Activated CD4-positive, alpha-beta memory T cell treated with anti-CD3 and anti-CD28 coated beads for 36 hours (primary cell): ENCODE measurements at places on chromosomes 4 and X. TPM values are rescaled to one million over a fixed set of nuclear protein-coding genes. Genes with fewer than 3 reads are reported as not detected.

RTL3 gene
- total RNA-seq, result not detected

- no peak for DNase-seq
These were observed 65.5 kb upstream of the HGFAC start for GRCh38 chr4:3376266-3376665.

- no peak for DNase-seq
These were observed 230.9 kb upstream of the SFRP2 start for GRCh38 chr4:154019811-154020210.

SCML2 gene
- 2.3 TPM for total RNA-seq

SLC26A1 gene
- total RNA-seq, result not detected

DNA sequence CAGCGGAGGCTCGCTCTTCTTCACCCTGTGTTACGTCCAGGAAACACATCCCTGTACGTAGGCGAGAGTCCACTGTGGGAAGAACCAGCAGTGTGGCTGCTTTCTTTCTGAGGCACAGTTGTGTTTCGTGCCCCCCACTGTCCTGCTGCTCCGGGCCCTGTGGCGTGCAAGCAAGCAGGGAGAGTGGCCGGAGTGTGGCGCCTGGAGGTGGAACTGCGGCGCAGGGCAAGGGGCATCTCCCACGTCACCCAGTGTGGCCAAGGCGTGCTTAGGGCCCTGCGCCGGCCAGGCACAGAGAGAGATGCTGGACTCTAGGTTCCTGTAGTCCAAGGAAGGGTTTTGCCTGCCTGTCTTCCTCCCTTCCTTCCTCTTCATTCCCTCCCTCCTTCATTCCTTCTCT is 13.3 kb upstream of the PSAPL1 start:
- DNase-seq, result no peak

DNA sequence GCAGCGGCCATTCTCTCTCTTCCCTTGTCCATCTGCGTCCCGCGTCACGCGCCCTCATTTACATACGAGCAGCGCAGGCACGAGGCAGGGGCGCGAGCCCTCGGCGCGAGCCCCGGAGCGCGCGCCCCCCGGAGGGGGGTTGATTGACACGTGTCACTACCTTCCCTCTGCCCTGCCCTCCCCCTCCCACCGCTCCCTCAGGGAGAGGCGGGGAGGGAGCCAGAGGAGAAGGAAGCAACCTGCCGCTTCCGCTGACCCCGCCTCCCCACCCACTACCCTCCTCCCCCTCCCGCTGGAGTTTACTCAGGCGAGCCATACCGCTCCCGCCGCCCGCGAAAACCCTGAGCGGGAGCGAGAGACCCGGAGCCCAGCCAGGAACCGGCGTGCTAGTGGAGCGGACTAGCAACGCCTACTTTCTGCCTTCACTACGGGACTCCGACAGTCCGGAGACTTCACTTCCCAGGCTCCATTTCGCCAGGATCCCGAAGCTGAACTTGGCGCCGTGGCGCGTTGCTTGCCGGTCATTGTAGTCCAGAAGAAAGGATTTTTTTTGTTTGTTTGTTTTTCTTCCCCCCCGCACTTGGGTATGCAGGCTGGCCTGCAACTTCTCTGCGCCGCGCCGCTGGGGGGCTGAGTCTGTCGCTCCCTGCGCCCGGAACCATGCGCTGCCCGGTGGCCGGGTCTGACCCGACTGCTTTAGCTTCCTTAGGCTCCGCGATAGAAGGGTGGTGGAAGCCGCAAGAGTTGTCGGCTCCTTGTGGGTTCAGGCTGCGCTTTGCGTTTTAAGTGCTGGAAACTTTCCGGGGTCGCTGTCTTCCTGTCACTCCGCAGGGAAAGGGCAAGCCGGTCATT is at the start of gene LCORL:
LCORL (minus strand) TSS at position 36 of the 852 bp plus-strand sequence; CDS start at position 32, 4 bp downstream.
- DNase-seq, result peak; percentile 91

DNA sequence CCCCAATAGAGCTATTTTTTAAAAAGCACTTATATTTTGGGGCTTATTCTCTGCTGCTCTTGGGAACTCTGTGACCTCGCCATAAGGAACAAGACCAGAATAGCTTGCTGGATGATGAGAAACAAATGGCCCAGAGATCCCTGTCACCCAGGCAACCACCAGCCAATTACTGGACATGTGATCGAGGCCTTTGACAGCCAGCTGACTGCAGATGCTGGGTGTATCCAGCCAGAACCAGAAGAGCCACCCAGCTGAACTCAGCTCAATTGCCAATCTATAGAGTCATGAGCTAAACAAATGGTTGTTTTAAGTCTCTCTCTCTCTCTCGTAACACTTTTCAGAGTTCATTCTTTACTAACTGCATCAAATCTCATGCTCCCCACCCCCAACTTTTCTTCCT is 24.4 kb upstream of the CITED1 start:
- DNase-seq, result no peak

- no peak for DNase-seq
These were observed 38.1 kb upstream of the MSMO1 start for GRCh38 chr4:165289423-165289785.

SSX2 gene
- total RNA-seq, result not detected

DNA sequence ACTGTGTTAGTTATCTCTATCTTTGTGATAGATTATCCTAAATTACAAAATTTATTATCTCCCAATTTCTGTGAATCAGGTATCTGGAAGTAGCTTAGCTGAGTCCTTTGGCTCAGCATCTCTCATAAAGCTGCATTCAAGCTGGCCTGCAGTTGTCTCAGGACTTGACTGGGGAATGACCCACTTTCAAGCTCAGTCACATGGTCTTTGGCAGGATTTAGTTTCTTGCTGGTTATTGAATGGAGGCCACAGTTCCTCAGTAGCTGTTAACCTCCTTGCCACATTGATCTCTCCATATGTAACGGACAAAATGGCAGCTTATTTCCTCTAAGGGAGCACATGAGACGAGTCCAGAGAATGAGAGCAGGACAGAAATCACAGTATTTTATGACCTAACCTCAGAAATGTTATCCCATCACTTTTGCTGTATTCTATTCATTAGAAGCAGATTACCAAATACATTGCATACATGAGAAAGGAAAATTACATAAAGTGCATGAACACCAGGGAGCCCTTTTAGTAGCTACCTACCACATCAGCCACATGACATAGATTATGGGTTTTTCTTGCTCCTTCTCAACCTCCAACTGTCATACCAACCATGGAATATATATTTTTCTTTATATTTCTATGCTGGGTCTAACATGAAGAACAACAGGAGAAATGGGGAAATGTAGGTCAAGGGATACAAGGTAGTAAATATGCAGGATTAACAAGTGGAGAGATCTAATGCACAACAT is 730.1 kb downstream of the CCSER1 start:
- DNase-seq, result no peak

DNA sequence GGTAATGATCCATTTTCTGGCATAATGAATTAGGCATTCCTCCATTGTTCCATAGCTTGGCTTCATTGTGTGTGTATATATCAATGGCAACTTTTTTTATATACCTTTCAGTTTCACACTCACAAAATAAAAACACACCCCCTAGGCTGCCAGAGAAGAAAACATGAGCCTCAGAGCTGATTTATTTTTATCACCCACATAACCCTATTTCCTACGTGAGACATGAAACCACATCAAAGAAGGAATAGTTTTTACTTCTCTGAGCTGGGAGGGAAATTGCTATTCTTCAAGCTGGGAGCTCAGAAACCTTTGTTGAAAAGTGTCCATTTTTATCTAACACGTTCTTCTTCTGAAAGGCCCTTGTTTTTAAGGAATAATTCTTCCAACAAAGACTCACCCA is 126.7 kb upstream of the RAI2 start:
- DNase-seq, result no peak

DNA sequence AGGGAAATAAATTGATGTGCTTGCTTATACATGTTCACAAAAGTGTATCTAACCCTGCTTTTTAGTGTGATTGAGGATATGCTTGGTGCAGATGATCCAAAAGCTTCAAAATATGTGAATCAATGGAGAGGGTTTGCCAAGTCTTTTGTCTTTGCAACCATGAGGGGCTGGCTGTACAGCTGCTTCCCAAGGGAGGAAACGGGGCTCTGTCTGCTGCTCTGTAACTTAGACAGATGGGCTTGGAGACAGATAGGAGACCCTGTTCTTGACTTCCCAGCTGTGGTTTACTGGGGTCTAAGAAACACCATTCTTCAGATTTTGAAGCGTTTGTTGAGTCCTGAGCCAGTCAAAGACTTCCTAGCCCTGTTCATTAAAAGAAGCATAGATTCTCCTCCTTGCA is 152.3 kb downstream of the DCLK2 start:
- DNase-seq, result no peak

VGLL1 gene
- total RNA-seq, result not detected

PHOX2B gene
- total RNA-seq, result not detected

BGN gene
- total RNA-seq, result not detected

- no peak for DNase-seq
These were observed 670.0 kb upstream of the AMOT start for GRCh38 chrX:113510586-113510985.

DNA sequence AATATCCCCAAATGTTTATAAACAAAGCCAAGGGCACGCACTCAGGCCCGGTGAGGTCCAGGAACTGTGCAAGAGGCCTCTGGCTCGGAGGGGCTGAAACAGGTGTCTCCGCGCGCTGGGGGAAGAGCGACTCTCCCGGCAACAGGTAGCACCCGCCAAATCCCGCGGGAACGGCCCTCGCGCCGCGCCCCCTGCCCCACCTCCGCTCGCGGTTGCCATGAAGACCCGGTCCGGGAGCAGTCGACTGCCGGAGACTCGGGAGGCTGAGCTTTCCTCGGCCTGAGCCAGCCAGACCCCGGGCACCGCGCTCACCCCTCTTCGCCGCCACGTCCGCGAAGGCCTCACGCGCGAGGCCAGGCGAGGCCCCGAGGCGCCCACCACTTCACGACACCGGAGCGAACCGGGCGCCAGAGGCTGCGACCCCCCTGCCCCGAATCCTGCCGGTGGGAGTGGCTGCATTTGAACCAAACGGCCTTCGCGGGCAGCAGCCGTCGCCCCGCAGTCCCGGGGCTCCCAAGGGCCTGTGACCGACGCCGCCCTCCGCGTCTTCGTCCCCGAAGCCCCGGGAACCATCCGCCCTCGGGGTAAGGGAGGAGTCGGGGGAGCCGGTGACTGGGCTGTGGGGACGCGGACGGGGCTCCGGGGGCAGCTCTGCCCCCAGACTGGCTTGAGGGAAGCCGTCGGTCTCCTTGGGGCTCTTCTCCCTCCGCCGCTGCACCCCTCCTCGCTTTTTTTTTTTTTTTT is at the start of gene NSUN7:
NSUN7 (plus strand) TSS at position 239 of the 744 bp plus-strand sequence. CDS start 739 bp downstream, outside the sequence.
- peak; percentile 49 for DNase-seq

GRCh38 chrX:145190801-145191389 is 56.4 kb upstream of the SPANXN1 start:
- DNase-seq, result no peak

GRCh38 chrX:146615628-146616348 is 193.8 kb upstream of the CXorf51B start:
- DNase-seq, result no peak

DNA sequence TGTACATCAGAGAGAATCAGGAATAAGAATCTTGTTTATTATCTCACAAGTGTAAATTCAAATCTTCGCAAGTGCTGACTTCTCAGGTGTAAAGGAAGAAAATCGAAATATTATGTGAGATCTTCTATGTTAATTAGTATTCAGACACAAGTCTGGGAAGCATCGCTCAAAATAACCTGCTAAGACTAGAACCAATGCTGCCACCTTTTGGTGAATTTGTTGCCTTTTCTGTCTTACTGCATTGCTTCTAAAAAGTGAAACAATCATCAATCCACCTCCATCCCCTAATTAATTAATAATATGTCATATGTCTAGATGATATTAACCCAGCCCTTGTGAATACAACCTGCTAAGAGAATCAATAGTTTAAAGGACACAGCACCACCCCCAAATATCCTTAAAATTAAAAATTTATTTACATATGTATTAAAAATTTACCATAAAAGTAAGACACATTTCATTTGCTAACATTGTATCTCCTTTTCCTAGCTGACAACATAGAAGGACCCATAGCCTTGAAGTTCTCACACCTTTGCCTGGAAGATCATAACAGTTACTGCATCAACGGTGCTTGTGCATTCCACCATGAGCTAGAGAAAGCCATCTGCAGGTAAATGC is 3.5 kb downstream of the EPGN start:
- DNase-seq, result no peak

GRCh38 chr4:169245061-169245460 is 25.7 kb downstream of the SH3RF1 start:
- no peak for DNase-seq

GRCh38 chr4:138992676-138993075 is 22.9 kb upstream of the NOCT start:
- no peak for DNase-seq

- DNase-seq, result no peak
These were observed 46.5 kb downstream of the PHOX2B start for GRCh38 chr4:41701983-41702382.

CCDC160 gene
- not detected for total RNA-seq

DNA sequence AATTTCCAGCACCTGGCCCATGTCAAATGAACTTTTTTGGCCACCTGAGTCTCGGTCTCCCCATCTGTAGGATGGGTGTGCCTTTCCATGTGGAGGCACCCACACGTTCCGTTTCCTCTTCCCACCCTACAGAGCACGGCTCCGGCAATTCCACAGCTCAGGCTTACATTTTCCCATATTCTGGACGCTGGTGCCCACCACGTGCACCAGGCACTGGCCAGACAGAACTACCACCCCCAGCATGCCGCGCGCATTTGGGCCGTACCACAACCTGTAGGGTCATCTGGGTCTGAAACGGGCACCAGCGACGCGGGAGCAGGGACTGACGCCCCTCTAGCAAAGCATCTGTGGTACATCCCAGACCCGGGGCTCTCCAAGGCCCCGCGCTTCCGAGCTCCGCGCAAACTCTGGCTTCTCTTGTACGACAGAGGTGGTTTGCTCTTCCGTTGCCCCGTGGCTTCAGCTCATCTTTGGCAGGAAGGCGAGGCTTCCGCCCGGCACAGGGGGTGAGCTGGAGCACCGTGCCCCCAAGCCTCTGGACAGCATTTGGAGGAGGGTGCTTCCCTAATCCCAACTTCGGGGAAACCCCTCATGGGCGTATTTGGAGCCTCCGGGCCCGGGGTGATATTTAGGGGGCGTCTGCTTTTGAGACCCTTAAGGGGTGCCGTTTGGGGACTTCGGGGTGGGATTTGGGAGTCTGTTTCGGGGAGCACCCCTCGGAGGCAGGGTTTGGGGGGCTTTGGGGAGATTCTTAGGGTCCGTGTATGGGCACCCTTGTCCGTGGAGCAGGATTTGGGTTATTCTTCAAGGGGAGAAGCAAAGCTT is 3.0 kb upstream of the UBA1 start:
- peak; percentile 90 for DNase-seq

DNA sequence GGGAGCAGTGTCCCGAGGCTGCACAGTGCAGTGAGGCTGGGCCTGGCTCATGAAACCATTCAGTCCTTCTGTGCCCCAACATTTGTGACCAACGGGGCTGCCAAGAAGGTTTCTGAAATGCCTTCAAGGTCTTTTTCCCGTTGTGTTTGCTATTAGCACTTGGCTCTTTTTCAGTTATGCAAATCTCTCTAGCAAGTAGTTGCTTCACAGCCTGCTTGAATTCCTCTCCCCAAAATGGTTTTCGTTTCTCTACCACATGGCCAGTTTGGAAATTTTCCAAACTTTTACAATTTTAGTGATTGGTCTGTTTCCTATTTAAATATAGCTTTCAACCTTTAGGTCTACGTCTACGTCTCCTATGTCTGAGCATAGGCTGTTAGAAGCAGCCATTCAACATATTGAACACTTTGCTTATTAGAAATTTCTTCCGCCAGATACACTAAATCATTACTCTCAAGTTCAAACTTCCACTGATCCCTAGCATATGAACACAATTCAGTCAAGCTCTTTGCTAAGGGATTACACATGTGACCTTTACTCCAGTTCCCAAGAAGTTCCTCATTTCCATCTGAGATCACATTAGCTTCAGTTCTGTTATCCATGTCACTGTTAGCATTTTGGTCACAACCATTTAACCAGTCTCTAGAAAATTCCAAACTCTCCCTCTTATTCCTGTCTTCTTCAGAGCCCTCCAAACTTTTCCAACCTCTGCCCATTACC is 901.8 kb downstream of the GLUD2 start:
- DNase-seq, result no peak

CXCL11 gene
- total RNA-seq, result not detected
